ENCODE measurements at places on chromosomes 3 and 15.

DNA sequence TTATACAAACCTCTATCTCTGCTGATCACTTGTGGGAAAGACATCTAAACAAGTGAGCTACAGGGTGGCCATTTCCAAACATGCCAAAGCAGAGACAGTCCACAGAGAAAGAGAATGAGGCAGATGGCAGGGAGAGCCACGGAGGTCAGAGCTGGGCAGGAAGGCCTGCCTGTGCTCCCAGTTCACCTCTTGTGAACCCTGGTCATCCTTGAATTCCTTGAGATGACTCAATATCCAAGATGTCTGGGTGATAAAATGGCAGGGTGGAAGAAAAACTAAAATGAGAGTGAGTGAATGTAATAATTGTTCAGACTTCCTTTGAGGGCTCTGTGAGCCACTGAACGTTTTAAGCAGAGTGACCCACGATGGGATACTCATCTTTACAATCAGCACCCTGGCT, 104.8 kb downstream of the PLCH1 start:
- DNase-seq = no peak

- DNase-seq = no peak
Measured at GRCh38 chr15:29045717-29046116, 159.9 kb downstream of the APBA2 start.

GRCh38 chr3:53353202-53353601, 5.9 kb upstream of the DCP1A start:
- DNase-seq = no peak

DNA sequence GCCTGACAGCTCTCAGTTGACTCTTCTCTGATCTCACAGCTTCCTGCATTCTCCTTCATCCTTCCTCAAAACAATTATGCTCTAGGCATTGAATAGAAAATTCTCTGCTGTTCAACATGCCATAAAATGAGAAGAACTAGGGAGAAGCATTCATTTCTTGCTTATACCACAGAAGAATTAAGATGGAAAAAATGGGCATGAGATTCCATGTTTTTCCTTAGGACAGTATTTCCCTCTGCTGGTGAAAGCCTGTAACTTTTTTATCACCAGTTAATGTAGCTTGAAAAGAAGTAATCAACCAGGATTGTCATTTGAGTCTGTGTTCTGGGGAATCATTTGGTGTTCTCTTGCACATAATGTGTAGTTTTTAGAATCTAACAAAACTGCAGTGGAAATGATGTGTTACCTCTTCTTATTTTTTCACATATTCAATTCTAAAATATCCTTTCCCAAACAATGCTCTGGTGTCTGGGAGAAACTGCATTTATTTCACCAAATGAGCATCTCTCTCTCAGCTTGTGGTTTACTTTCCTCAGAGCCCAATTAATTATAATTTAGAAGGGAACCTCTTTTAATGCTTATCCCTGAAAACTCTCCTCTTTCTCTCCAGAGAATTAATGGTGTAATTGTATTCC, 92.8 kb upstream of the DCBLD2 start:
- DNase-seq = no peak

DNA sequence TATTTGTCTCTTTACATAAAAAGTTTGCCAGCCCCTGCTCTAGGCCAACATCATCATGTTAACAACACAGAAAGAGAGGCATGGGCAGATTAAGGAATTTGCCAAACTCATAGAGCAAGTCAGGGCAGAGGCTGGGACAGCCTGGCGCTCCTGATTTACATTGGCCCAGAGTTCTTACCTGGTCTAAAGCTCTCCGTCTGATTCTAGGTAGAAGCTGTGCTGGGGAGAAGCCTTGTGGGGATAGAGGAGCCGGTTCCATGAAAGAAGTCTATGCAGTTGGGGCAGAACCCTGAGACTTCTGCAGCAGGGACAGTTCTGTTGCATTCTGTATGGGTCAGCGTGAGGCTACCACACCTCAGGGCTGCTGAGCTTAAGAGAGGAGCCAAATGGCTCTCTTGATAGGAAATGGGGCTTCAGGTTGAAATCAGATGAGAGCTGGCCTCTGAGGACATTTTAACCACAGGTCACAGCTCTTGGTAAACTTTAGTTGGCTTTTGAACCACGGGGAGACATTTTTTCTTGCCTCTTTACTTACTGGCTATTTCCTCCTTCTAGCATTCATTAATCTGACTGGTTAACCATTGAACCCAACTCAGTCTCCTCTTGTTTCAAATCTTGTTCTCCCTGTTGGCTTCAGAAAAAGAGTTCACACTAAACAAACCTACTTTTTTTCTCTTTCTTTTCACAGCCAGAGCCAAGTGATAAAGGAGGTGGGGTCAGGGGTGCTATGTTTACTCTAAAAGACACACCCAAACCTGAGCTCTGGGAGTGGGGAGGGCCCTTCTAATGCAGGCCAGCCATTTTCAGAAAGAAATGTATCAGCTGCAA, 250.7 kb downstream of the OPA1 start:
- DNase-seq = no peak

DNA sequence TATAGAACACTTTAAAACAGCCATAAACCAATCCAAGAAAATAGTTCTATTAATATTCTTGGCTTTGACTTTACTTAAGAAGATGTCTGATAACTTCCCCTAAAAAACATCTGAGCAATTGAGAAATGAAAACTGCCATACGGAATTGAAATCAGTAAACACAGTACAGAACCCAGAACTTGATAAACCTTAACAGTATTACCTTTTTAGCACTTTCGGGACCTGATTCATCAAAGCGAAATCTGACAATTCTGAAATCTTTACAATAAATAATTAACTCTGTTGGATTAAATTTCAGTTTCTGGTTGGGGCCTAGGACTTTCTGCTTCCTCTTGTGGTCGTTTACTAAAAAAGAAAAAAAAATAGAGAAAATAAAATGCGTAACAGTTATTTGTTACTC, 17.3 kb downstream of the MTMR10 start:
- DNase-seq = no peak

GRCh38 chr3:72678380-72678779, 169.9 kb downstream of the SHQ1 start:
- no peak for DNase-seq

DNA sequence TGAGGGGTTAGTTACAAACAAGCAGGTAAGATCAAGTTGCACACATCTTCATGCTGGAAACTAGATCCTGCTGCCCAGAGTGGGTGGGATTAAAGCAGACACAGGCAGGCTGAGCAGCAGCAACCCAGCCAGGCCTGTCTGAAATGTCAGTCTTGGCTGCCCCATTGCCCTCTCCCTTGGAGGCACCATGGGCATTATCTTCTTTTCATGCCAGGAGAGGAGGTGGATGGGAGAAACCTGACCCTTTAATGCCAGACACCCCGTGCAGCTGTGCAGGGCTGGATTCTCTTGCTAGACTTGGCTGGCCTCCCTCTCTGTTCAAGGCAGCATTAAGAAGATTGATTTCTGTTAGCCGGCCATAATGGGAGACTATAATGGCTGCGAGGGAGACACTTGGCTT, 23.0 kb upstream of the EPHB1 start:
- DNase-seq = no peak
